SW480 (cell line): ENCODE measurements at places on chromosomes 4 and X.
A peak's percentile ranks its signal among the peaks of the same experiment; 100 is the strongest.

GRCh38 chrX:34875204-34875603, 67.4 kb upstream of the FAM47B start:
- no peak for DNase-seq

DNA sequence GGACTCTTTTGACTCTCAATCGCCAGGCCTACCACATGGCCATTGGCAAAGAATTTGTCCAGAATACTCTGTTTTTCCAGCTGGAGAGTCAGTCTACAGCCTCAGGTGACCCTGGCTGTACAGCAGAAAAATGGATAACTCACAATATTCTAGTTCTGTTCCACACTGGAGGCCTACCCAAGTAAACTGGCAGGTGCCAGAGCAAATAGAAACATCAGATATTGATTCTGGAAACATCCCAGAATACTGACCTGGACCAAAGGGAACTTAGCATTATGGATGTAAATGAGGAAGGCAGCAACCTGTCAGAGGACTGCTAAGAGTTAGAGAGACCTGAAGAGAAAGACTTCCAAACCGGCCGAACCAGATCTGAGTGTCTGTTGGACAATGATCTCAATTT, 147.9 kb upstream of the SMAD1 start:
- no peak for DNase-seq

DNA sequence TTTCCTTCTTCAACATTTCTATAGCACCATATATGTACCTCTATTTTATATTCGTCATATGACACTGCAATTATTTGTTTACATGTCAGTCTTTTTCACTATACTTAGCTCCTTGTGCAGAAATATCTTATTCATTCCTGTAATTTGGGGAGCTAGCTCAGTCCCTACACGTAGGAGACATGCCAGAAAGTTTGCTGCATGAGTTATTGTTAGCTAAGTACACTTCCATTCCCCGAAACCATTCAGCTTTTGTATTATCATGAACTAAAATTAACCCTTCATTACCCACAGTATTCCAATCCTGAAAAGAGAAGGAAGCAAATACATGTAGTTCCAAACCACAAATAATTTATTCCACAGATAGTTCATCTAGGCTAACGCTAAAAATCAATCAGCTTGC, 10.2 kb downstream of the CBR4 start:
- no peak for DNase-seq

DNA sequence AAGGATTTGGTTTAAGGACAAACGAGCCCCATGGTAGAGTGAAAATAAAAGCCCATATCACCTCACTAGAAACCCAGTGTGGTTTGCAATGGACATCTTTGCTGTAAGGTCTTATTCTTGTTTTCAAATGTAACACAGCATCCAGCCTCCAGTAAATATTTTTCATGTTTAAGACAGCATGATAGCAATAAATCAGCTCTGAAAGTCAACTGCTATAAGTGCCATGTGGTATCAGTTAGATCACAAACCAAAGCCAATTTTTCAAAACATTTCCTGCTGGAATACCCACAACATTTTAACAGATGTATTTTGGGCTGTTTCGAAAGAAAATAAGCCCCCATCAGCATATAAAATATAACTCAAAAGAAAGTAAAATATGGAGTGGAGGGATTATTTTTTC, 24.0 kb upstream of the SCML1 start:
- DNase-seq = no peak

GRCh38 chrX:71144651-71145050, at the start of gene NLGN3:
NLGN3 (plus strand) TSS chrX:71144841; CDS start chrX:71147750, 2,909 bp downstream.
- no peak for DNase-seq

- peak; percentile 20 for DNase-seq
Measured at GRCh38 chrX:13208281-13208935, 111.4 kb downstream of the ATXN3L start.

DNA sequence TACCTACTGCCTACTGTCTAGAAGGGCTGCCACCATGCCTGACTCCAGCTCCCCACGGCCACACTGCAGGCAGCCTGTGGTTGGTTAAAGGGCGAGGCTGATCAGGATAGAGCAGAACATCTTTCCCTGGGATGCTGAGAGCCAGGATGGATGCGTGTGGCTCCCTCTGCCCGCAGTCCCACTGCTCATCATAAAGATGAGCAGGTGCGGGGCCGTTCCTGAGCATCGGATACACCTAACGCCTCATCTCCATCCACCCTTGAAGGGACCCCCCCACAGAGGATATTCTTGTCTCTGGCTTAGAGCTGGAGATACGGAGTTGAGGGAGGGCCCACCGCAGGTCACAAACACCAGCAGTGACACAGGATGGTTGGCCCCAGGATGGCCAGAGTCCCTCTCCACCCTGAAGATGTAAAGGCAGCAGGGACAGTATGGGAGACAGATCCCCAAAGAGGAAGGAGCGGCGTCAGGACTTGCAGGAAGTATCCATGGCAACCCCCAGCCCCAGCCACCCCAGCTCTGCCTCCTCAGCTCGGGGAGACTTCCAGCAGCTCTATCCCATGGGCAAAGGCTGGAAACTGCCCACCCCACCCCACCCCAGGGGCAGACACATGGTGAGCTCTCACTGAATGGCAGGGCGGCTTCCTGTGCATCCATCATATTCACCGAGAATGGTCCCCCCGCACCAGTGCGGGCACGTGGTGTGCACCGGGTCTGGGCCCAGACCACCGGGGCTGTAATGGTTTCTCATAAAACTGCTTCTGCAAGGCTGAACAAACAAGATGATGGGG, 19.3 kb downstream of the PPP2R2C start:
- DNase-seq = no peak

- no peak for DNase-seq
Measured at GRCh38 chr4:182142176-182143085, 100.8 kb upstream of the TENM3 start.

DNA sequence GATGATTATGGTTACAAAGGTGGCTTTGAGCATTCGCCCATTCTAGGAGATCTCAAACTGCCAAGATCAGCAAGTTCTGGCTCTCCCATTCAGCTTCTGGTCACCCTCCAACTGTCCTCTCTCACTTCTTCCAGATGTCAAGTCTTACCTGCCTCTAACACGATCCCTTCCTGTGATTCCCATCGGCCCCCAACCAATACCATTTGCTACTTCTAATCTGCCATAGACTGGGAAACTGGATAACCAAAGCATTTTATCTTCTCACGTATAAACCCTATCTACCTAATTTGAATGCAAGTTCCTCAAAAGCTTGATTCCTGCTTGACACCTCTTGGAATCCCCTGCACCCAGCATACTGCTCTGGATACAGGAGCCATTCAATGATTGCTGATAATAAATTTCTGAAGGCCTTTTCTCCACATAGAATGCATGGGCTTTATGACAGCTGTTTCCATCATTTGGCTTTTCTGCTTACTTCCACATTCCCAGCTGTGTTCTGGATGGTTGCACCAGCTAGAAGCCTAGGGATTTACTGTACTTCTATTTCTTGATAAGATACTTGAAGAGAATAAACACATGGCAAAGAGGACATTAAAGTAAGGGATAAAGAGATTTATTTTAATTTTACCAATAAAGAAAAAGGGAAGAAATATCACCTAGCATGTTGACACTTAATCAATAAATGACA, 9.6 kb downstream of the GPC4 start:
- no peak for DNase-seq

DNA sequence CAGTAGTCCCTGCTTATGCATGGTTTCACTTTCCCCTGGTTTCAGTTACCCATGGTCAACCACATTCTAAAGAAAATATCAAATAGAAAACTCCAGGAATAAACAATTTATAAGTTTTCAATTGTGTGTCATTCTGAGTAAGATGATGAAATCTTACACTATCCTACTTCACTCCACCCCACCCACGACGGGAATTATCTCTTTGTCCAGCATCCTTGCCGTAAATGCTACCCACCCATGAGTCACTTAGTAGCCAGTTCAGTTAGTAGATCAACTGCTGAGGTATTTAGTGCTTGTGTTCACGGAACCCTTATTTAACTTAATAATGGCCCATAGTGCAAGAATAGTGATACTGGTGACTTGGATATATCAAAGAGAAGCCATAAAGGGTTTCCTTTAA, 91.4 kb downstream of the KLHL13 start:
- no peak for DNase-seq

DNA sequence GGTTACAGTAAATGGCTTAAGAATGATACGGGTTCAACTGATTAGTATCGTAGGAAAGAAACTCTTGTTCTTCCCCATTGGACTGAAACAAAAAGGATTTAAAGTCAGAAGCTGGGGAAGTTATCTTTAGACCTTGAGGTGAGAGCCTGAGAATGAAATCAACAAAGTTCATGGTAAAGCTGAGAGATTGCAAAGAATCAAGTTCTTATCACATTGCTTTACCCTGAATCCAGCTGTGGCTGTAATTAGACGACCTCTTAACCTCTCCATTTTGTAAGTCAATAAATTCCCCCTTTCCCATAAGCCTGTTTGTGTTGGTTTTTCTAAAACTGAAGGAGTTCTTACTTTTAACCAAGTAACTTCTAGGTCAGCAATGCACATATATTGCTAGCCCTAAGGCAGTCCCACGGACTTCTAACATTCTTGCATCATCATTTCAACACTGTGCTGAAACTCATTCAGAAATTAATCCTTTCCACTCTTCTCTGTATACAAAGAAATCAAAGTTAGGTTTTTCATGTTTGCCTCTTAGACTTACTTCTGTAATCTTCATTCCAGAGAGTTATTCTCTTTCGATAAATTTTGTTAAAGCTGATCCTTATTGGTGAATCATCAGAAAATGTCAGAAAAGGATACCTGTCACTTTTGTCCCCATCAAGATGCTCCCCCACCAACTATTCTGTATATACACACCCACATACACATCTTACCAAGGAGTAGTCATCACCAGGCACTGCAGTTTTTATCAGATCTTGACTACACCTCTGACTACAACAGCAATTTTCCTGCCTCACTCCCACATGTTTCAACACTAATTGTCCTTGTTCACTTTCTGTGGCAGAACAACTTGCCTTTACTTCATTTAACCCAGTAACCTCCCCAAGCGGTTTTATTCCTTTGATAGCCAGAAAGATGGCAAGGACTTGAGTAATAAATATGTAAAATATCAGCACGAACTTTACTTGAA, 77.9 kb upstream of the STK26 start:
- DNase-seq = no peak

DNA sequence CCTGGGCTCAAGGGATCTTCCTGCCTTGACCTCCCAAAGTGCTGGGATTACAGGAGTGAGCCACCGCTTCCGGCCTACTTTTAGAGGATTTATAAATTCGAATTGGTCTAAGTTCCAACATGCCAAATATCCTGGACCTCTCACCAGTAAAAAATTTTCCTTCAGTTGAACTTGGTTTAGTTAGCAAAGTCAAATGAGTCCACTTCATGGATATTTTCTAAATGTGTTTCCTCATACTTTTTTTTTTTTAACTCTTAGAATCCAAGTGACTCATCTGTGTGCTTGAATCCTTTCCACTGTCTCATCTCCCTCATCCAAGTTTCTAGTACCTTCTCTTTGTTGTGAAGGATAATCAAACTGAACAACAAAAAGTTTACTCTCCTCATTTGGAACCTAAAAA, 49.7 kb downstream of the RBM47 start:
- no peak for DNase-seq

GRCh38 chr4:149108626-149109025, 666.4 kb upstream of the NR3C2 start:
- DNase-seq = no peak

- no peak for DNase-seq
Measured at GRCh38 chr4:84145176-84145575, 353.9 kb downstream of the NKX6-1 start.

DNA sequence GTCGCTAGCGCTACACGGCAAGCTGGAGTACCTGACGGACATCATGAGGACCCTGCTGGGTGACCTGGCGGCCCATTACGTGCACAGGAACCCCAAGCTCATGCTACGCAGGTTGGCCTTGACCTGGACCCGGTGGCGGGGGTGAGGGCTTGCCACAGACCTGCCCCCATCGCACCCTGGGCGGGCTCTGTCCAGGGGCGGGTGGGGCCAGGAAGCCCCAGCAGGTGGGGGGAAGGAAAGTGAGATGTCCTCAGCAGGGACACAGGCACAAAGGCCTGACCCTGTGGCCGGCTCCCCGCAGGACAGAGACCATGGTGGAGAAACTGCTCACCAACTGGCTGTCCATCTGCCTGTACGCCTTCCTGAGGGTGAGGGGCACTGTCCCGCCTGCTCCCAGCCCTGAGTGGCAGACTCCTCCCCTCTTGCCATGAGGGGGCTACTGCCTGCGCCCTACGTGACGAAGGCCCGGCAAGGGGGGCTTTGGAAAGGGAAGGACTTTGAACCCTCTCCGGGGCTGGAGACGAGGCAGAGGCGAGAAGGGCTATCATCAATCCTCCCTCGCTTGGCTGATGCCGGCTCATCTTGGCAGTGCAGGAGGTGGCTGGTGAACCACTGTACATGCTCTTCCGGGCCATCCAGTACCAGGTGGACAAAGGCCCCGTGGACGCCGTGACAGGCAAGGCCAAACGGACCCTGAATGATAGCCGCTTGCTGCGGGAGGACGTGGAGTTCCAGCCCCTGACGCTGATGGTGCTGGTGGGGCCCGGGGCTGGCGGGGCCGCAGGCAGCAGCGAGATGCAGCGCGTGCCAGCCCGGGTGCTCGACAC, 5.3 kb upstream of the SRPK3 start:
- DNase-seq = no peak

DNA sequence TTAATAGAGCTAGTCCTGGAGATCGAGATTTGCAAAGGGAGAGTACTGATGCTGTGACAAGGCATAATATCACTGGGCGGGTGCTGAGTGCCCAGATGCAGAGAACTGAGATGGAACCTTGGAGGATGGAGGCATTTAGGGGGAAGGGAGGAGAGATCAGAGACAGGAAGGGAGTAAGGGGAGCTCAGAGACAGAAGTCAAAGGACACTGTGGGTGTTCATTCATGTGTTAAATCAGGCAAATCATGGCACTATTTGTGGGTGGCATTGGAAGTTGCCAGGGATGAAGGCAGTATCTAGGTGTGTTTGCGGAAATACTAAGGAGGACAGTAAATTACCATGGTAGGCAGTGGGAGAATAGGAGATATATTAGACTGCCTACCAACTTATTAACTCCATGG, 135.0 kb downstream of the RBM46 start:
- no peak for DNase-seq

DNA sequence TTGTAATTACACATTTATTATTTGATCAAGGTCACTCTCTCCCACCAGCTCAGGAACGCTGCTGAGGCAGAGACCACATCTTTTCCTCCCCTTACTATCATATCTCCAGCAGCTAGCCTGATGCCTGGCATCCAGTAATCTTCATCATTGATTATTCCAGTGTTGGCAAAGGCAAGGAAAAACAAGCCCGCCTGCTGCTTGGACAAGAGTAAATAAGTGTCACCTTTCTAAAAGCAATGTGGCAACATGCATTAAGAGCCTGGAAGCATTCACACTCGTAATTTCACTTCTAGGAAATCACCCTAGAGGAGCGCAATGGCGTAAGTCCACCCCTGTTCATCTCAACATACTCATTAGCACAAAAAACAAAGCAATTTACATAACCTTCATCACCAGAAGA, 54.8 kb downstream of the APLN start:
- no peak for DNase-seq

DNA sequence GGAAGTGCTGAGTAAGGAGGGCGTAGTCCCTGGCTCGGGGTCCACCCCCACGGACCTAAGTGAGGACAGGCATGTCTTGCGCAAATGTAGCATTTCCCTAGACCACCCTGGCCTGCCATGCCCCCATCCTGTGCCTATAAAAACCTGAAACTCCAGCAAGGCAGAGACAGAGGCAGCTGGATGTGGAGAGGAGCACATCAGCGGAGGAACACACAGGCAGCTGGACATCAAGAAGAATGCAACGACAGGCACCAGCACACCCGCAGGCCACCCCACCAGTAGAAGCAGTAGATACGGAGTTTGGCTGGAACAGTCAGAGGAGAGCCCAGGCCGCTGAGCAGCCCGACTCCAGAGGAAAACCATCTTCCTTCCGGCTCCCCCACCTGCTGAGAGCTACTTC, 345.9 kb downstream of the FSTL5 start:
- no peak for DNase-seq

GRCh38 chr4:31929676-31930345, 1209.6 kb downstream of the PCDH7 start:
- DNase-seq = no peak
